T-helper 22 cell (primary cell): ENCODE measurements at places on chromosomes 16 and 17.

DNA sequence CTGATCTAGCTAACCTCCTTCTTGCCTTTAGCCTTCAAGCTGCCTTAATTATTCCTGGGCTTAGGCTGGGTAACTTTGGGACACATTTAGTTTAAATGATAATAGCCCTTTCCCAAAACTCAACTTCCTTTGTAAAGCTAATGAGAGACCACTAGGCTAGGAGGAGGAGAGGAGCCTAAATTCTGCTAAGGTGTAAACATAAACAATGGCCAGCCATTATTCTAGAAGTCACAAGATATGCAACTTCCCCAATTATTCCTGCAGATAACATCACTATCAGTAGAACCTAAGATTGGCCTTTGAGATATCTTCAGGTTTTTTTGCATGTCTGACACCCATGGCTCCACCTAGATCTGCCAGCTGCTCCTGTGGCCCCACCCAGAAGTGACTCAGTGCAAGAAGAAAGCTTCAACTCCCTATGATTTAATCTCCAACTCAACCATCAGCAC lies 131.2 kb upstream of the FAM20A start:
- no peak for DNase-seq

DNA sequence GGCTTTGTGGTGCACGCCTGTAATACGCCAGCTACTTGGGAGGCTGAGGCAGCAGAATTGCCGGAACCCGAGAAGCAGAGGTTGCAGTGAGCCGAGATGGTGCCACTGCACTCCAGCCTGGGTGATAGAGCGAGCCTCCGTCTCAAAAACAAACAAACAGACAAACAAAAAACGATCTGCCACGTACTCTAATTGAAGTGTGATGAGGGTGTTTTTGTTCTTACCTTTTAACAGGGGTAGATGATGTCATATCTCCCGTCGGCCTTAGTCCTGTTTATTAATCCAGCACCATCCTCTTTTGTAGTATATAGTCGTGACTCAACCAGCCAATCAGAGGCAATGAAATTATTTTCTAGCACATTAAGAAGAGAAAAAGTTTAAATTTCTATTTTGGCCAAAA lies 58.5 kb downstream of the IQCK start:
- DNase-seq, result no peak

GRCh38 chr17:43477832-43478634 lies 5.7 kb upstream of the DHX8 start:
- DNase-seq, result no peak

DNA sequence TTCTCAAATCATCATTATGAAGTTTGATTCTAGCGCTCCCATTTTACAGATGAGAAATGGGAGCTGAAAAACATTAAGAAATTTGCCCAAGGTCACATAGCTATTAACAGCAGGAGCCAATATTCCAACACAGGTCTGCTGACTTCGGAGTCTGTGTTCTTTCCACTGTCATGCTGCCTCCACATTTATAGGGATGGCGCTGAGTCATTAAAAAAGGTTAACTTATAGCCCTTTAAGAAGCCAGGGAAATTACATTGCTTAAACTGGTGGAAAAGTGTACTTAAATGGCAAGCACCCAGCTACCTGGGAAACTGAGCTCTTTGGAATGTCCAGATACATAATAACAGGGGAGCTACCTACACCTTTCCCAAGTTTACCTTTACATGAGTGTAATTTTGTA lies 65.0 kb downstream of the TBX4 start:
- no peak for DNase-seq

DNA sequence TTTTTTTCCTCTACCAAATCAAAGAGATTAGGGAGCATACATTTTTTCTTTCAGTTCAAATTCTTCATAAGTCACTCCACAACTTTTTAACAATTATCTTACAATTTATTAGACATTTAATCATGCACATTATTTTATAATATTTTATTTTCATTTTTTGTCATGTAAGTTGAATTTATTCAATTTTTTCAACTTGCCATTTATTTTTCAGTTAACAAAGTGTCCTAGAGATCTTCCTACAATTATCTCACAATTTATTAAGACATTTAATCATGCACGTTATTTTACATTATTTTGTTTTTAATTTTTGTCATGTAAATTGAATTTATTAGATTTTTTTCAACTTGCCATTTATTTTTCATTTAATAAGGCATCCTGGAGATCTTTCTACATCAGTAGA lies 16.2 kb downstream of the CACNG3 start:
- no peak for DNase-seq

GRCh38 chr16:76882105-76882504 lies 308.9 kb upstream of the MON1B start:
- no peak for DNase-seq

DNA sequence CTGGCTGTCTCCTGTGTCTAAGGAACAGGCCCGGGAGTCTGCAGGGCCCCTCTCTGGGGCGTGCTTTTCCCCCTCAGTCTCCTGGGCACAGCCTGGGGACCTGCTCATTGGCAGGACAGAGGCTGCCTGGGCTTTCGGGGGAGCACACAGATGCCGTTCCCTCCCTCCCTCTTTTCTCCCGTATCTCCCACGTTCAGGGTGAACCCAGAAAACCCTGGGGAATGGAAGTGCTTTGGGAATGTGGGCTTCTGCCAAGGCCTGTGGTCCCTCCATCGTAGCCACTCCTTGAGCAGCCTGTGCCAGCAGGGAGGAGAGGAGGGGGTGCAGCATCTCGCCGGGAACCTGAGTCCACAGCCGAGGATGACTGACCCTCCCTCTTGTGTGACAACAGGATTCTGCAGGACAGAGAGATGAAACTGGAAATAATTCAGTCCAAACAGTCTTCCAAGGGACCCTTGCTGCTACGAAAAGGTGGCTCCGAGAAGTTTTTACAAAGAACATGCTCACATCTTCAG lies 52.0 kb downstream of the RNF213 start:
- no peak for DNase-seq

DNA sequence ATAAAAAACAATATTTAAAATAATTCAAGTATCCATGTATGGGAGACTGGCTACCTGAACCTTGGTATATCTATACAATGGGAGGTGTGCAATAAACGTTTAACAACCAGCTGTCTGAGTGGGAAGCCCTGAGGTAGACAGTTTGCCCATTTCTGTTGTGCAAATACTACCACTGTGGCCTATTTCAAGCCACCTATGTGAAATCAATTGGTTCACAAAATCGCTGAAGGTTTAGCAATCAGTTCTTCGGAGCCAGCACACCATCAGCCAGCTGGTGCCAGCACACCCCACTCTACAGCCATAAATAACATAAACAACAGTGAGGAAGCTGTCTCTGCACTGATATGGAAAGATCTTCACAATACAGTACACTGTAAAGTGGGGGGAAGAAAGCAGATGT lies 46.7 kb upstream of the KDM8 start:
- DNase-seq, result no peak

- DNase-seq, result no peak
These were observed 11.7 kb upstream of the LLGL1 start for GRCh38 chr17:18213666-18214270.

GRCh38 chr16:26118575-26118974 lies 426.8 kb downstream of the HS3ST4 start:
- no peak for DNase-seq
